ENCODE measurements at places on chromosomes 6 and 20.

DNA sequence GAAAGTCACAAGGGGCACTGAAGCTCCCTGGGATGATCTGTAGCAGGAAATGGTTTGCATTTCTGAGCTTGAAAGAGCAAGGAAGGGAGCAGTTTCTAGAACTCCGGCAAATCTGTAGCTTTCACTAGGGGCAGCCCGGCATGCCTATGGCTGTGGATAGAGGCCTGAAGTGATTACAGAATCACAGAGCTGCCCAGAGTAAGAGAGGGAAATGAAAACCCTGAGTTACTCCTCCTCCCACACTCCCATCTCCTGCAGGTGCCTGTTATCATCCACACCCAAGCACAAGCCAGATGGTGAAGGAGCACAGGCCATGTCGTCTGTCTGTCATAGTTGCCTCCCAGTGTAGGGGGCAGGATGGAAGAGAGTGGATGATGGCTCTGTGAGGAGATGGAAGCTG is 37.1 kb downstream of the HLA-F start:
- no peak for DNase-seq

DNA sequence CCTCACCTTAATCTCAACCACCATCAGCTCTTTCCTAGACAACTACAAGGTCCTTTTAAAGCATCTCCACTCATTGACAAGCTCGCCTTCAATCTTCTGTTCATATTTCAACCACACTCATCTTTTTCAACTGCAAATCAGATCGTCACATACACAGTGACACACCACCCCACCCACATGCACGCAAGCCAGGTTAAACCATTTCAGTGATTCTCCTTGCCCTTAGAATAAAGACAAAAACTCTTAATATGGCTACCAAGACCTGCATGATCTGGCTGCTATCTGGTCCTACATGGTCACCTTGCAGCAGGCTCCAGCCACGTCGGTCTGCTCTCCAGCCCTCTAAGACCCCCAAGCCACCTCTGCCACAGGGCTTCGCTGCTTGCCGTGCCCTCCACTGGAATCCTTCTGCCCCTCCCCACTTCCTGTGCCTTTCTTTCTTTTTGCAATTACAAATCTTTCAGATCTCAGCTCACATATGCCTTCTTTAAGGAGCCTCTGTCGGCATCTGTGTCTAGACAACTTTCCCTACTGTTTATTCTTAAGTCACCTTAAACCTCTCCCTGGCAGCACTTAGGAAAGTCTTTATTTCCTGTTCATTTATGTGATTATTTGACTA is 507.3 kb upstream of the ARID1B start:
- DNase-seq: no peak

- no peak for DNase-seq
Measured at GRCh38 chr20:61897401-61898295, 168.0 kb downstream of the TAF4 start.

DNA sequence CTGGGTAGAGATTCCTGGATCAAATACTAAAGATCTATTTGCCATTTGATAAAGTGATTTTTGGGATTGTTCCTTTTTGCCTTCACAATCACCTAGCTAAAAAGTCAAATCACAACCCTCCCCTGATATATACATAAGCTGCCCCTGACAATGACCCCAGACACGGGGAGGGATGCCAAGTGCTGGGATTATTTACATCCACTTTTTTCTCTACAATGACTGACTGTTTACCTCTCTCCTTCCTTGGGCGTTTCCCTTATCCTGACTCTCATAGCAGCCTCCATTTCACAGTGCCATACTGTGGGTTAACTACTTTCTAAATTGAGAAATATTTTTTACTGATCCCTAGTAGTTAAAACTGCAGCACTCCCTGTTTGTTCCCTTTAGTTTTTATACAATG is 150.8 kb upstream of the TMEM170B start:
- no peak for DNase-seq

GRCh38 chr6:140105857-140106256 is 731.4 kb upstream of the CITED2 start:
- DNase-seq: no peak

DNA sequence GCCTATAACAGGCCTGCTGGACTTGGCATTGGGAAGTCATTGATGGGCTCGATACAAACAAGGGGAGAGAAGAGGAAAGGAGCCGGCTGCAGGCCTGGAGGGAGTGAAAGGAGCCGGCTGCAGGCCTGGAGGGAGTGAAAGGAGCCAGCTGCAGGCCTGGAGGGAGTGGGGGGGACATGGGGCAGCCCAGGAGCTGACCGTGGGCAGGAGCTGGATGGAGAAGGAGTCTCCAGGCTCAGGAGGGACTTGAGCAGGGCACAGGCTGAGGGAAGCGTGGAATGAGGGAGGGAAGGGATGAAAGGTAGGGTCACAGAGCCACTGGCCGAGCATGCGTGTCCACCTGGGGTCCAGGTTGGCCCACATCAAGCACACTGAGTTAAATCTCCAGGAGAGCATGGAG is 32.0 kb downstream of the RPP40 start:
- no peak for DNase-seq

GRCh38 chr20:56925831-56926170 is 296.7 kb downstream of the TFAP2C start:
- DNase-seq: no peak

DNA sequence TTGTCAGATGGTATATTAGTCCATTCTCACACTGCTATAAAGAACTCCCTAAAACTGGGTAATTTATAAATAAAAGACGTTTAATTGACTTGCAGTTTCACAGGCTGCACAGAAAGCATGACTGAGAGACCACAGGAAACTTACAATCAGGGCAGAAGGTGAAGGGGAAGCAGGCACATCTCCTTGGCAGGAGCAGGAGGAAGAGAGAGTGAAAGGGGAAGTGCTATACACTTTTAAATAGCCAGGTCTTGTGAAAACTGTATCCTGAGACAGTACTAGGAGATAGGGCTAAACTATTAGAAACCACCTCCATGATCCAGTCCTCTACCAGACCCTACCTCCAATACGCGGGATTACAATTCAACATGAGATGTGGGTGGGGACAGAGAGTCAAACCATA is 193.9 kb upstream of the KCNG1 start:
- DNase-seq: no peak

DNA sequence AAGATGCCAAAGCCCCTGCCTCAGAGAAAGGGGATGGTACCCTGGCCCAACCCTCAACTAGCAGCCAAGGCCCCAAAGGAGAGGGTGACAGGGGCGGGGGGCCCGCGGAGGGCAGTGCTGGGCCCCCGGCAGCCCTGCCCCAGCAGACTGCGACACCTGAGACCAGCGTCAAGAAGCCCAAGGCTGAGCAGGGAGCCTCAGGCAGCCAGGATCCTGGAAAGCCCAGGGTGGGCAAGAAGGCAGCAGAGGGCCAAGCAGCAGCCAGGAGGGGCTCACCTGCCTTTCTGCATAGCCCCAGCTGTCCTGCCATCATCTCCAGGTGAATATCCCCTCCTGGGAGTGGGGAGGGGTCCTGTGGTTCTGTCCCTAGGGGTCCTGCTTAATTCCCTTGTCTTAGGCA is 1.1 kb downstream of the MYLK2 start:
- no peak for DNase-seq

Measured in stimulated activated CD8-positive, alpha-beta memory T cell treated with anti-CD3 and anti-CD28 coated beads, Interleukin-7, amount 100 ng/mL, for 24 hours (primary cell).